ENCODE measurements at places on chromosomes 2 and 18.
A peak's percentile ranks its signal among the peaks of the same experiment; 100 is the strongest.

- DNase-seq = no peak
Observed at GRCh38 chr2:181697126-181697525, 16.8 kb upstream of the NEUROD1 start.

- peak; percentile 43 for DNase-seq
Observed at GRCh38 chr2:183610724-183611123, 486.5 kb downstream of the NUP35 start.

- no peak for DNase-seq
Observed at GRCh38 chr2:236592821-236593220, 23.2 kb downstream of the ACKR3 start.

- peak; percentile 72 for DNase-seq
Observed at GRCh38 chr2:11406958-11407381, 59.0 kb downstream of the E2F6 start.

GRCh38 chr2:72291059-72291458 is 143.4 kb upstream of the CYP26B1 start:
- no peak for DNase-seq

GRCh38 chr18:57004366-57005121 is 142.3 kb upstream of the BOD1L2 start:
- DNase-seq = peak; percentile 71

DNA sequence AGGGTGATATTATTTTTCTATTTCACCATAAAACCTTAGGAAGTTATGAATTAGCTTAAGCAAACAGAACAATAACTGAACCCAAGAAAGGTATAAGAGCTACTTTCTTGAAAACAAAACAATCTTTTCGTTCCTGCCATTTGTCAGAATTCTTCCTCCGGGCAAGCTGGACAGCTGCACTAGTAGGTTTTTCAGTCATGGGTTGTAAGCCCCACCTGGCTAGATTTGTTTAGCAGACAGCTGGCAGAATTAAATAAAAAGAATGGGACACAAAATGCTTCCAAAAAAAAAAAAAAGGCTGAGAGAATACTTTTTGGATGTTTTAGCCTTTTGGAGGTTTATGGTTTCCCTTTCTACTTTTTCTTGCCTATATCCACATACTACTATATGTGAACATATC is 694.1 kb downstream of the ARHGAP15 start:
- DNase-seq = no peak

DNA sequence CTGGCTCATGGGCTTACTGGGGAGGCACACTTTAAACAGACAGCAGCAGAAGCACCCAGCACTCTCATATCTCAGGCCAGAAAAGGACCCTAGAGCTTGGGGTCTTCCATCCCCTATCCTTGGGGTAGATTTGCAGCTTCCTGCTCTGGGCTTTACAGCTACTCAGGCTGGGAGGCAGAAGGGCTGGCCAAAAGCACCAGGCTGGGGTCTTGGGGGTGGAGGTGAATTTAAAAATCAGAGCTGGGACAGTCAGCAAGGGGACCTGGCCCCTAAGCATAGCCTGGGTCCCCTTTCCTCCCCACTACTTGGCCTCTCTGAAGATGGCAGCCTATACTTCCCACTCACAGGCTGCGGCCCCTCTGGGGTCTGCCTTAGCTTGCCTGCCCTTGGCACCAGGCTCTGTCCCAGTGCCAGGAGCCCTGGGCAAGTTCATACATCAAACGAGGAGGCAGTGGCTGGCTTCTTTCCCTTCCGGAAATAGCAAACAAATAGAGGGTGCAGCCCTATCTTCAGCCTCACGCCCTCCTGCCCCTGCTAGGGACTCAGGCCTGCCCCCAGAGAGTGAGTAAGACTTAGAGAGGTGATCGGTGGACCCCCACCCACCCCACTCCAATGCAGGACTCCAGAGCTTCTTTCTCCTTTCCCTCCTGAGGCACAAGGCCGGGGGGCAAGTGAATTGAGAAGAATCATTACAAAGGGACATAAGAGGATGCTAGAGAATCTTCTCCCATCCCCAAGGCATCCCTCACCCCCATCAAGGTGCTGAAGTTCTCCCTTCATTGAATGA is 26.0 kb upstream of the TNS1 start:
- DNase-seq = no peak

DNA sequence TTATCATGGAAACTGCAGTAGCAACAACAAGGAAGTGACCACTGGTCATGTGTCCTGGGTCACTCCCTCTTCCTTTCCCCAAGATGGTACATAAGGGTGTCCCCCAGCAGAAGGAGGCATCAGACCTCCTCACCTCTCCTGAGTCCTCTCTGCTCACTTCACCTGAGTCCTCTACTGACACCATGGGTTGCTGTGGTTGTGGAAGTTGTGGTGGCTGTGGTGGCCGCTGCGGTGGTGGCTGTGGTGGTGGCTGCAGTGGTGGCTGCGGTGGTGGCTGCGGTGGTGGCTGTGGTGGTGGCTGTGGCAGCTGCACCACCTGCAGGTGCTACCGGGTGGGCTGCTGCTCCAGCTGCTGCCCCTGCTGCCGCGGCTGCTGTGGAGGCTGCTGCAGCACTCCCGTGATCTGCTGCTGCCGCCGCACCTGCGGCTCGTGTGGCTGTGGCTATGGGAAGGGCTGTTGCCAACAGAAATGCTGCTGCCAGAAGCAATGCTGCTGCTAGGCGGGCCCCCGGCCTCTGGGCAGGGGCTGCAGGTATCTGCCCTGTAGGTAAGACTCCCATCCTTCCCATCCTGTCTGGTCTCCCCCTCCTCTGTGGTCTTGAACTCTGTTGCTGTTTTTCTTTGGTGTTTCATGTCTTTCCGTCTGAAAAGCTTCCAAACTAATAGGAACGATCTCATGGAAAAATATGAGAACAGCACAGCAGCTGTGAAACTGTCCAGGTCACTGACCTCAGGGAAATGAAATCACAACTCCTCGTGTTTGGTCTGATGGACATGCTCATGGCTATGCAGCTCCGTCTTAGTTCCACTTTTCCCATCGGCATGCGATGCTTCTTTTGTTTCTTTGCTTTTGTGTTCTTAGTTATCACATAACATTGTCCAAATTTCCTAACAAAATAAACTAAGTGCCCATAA is at the start of gene SCYGR4:
TSS of gene SCYGR4 (plus strand) at position 183 of the 915 bp plus-strand sequence. CDS start at position 183, 0 bp downstream.
- DNase-seq = no peak

DNA sequence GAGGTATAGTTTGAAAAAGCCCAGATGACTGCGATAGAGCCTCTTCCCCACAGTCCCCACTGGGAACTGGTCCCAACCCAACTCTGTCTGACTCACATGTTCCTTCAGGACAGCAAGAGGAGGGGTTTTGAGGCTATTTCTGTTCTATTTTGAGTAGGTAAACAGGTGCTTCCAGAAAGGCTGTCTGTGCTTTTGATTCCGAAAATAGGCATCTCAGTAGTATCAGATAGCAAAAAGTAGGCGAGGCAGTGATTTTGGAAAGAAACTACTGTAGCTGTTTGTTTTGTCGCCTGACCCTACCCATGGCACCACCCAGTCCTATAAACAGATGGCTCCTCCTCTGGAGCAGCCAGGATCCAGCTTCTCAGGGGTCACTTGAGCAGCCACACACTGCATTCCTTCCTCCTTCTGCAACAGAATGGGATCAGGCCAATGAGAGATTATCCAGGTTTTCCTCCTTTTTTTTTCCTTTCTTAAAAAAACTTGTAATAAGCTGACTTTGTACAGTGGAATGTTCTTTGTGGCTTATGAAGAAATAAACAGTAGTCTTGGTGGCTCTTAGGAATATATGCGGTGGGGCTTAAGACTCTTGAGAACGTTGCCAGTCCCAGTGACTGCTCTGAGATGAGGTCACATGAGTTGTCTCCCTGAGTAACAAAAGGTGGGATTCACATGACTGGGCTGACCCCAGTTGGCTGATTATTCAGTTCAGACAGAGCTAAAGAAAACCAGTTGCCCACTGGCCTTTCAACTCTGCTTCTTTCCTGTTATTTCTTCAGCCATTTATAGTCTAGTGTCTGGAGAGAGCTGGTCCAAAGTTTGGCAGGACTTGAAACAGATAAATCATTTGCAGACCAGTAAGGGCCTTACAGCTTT is 98.6 kb downstream of the KCNS3 start:
- peak; percentile 100 for DNase-seq

DNA sequence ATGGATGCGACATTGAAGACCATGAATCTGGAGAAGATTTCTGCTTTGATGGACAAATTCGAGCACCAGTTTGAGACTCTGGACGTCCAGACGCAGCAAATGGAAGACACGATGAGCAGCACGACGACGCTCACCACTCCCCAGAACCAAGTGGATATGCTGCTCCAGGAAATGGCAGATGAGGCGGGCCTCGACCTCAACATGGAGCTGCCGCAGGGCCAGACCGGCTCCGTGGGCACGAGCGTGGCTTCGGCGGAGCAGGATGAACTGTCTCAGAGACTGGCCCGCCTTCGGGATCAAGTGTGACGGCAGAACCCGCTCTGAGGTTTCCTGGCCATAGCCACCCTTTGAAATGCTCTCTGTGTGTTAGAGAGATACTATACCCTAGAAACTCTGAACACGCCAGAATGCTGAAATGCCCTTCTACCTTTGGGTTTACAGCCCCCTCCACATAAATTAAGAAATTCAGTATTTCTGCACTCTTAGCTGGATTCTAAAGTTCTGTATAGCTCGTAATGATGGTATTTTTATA is 659 bp downstream of the CHMP1B start:
- DNase-seq = peak; percentile 33

GRCh38 chr2:105748566-105748965 is 3.9 kb downstream of the NCK2 start:
- DNase-seq = no peak

DNA sequence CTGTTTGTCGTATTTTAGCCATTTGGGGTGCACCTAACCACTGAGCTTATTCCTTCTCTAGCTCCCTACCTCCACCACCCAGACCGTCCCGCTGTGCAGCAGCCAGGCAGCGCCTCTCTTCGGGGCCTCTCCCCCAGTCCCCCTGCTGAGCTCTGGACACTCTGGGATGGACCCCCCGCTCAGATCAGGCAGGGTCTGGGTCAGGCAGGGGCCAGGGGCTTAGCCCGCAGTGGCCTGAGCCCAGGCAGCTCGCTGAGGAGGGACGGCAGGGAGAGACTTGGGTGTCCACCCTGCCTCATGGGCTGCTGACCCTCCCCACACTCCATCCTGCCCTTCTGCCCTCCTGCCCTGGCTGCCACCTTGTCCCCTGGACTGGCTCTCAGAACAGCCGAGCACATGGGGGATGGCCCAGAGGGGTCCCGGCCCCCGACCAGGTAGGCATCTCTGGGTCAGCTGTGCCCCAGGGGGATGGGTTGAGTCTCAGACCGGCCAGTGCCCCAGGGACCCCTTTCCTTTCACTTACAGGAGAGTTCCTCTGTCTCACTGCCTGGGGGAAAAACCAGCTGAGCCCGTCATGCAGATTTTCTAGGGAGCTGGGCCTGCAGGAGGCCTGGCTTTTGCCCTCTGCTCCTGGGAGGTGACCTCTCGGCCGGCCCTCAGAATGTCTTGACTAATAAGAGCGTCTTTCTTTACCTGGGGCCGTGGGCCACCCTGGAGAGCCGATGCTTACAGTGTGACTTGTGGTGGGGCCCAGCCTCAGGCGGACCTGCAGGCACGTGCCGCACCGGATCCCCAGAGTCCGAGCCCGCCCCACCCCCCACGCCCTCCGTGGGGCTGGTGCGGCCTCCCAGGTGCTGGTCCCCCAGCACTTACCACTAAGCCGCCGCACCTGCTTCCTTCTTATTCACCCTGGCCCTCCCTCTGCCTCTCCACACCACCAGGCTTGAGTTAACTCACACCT is 22.8 kb upstream of the PXDN start:
- DNase-seq = no peak

- DNase-seq = no peak
Observed at GRCh38 chr18:46282646-46283045, 178.5 kb downstream of the HAUS1 start.

GRCh38 chr18:21463718-21464117 is 136.8 kb downstream of the ESCO1 start:
- DNase-seq = no peak

DNA sequence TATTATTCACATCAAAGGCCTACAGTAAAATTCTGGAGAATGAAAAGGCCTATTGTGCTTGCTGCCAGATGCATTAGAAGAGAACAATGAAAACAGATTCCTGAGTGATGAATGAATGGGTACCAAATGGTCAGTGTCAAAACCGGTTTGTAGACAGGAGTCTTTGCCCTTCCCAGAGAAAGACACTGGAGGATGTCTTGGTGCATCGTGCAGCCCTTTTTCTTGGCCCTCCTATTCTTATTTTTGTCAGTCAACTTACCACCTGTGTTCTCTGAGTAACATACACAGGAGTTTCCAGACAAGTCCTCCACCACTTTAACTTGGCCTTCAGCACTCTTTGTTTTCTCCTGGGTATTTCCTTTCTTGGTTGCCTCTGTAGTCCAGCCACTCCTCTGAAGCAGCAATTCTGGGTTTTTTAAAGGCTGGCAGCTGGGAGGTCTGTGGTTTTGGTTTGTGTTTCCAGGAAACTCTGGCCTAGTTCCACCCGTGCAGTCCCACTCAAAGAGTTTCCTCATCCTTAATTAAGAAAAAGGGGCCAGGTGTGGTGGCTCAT is 29.4 kb downstream of the PSTPIP2 start:
- DNase-seq = no peak

GRCh38 chr2:26536371-26537068 is 58.6 kb upstream of the OTOF start:
- DNase-seq = no peak

DNA sequence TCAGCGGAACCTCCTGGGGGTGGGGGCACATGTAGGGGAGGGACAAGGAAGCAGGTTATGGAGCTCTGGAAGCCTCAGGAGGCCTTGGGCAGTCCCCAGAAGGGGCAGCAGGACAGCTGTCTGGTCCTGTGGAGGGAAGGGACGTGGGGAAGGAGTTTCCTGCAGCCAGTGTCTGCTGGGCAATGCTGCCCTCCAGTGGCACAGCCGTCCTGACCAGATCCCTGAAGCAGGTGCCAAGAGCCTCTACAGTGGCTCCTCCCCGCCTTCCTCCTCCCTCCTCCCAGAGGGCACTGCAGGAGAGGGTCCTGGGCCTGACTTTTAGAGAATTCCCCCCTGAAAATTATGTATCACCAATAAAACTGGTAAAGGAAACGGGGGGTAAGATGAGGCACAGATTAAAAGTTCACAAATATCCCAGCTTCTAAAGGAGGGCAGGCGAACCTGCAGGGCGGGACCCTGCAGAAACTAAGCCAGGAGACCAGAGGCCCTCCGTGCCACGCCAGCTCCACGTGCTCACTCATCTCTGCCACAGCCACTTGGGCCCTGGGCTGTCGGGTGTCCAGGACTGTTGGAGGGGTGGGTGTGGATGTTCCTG is 258.5 kb downstream of the TWIST2 start:
- peak; percentile 52 for DNase-seq

Measured in HCEC 1CT (cell line).